Stimulated activated CD8-positive, alpha-beta memory T cell treated with anti-CD3 and anti-CD28 coated beads, Interleukin-15, amount 100 ng/mL, for 48 hours (primary cell): ENCODE measurements at places on chromosomes 2 and 18.

DNA sequence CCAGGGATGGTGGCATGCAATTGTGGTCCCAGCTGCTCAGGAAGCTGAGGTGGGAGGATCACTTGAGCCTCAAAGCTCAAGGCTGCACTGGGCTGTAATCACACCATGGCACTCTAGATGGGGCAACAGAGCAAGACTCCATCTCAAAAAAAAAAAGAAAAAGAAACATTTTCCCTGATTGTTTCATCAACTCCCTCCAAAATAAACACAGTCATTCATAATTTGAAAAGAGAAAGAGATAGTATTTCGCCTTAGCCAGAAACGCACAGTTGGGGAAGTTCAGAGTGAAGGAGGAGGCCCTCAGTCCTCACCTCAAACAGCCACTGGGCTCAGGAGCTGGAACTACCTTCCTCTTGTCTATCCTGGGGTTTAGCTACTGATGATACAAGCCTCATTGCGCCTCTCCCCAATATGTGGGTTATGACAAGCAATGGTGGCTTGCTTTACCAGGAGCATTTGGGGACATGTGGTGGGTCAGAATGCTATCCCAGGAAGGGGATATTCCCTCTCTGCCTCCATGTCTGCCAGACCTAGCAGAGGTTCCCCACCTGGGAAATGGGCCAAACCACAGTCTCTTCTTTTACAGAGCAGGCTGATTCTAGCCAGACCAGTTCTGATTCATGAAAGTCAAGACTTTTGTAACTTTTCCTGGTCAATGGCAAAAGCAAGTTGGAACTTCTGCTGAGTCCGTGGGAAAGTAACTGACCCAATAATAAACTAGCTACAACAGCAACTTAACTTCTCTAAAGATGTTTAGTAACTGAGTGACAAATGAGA, 22.2 kb upstream of the TMEM87B start:
- DNase-seq = no peak

GRCh38 chr2:47038656-47039488, 116.2 kb downstream of the STPG4 start:
- DNase-seq = peak; percentile 12

- peak; percentile 16 for DNase-seq
These were observed 45.5 kb downstream of the DDX1 start for GRCh38 chr2:15636972-15637785.

- DNase-seq = peak; percentile 56
These were observed 3.7 kb downstream of the GPR17 start for GRCh38 chr2:127649684-127650040.

DNA sequence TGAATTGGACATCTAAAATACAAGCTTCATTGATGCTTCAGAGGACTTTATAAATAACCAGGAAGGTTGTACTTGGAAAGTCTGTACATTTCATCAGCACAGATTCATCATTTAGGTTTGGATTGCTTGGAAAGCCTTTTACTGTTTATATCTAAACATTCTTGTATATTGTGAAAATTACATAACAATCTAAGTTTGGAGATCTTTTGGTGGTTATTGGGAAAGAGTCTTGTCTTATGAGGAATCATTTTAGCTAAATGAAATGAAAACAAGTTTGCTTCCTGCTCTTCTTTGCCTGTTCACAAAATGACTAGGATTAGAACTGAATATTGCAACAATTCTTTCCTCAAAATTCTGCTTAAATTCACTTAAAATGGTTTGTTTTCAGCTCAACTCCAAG, 79.3 kb downstream of the ABI2 start:
- no peak for DNase-seq

GRCh38 chr18:57801325-57801724, 1.8 kb downstream of the ATP8B1 start:
- no peak for DNase-seq

DNA sequence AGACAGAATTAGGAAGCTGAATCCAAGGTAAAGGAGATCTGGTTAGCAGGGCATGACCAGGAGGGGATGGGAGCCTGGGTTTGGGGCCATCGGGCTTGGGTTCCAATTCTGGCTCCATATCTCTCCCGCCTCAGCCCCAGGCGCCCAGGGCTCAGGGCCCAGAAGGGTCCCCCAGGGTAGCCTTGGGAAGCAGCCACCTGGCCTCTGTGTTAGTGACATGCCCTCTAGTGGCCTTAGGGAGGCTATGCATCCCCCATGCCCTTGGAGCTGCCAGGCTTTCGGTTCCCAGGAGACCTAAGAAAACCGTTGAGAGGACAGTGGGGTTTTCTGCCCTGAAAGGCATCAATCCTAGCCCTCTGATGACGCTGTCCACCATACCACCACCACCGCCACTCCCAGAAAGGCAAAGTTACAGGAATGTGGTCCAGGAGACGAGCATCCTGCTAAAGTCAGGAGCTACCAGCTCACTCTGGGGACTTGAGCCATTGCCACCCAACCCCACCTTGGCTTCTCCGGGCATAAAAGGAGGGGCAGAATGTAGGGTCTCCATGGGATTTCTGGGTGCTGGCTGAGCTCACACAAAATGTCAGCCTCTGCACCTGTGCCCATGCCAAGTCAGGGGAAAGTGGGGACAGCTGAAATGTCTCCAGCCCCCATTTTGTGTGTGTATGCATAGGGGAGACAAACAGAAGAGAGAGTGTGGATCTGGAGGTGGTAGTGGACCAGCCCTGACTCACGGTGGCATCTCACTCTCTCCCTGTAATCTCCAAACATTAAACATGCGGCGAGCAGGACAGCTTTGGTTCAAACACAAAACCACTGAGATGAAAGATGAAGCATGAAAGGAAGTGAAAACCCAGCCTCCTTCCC, 56.5 kb downstream of the EMX1 start:
- DNase-seq = peak; percentile 3

DNA sequence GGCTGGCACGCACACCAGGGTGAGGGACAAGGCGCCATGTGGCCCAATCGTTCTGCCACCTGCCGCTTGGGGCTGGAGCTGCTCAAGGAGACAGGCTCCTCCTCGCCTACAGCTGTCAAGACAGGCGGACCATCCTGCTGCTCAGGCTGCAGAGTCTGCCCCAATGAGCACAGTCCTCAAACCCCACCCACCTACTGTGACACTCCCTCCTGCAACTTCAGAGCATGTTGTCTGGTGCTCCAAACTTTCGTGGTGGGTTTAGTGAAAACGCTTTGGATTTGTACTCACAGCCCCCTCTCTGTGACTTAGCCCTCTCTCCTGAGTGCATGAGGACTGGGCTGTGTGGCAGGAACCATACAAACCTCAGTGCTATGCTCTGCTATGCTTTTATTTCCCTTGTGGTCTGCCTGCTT, 23.2 kb upstream of the SLC35F6 start:
- DNase-seq = peak; percentile 27

DNA sequence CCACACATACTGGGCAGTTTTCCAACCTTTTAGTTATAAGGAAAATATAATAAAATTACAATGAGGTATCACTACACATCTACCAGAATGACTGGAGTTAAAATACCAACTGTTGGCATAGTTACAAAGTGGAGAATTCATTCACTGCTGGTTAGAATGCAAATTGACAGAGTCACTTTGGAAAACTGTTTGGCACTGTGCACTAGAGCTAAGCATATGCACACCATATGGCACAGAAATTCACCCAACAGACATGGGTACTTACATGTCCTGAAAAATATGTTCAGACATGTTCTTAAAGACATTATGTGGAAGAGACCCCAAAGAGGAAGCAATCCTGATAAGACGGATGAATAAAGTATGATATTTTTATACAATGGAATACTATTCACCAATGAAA, 686.1 kb upstream of the RAB6C start:
- no peak for DNase-seq

GRCh38 chr2:2791031-2791430, 460.0 kb upstream of the MYT1L start:
- no peak for DNase-seq

DNA sequence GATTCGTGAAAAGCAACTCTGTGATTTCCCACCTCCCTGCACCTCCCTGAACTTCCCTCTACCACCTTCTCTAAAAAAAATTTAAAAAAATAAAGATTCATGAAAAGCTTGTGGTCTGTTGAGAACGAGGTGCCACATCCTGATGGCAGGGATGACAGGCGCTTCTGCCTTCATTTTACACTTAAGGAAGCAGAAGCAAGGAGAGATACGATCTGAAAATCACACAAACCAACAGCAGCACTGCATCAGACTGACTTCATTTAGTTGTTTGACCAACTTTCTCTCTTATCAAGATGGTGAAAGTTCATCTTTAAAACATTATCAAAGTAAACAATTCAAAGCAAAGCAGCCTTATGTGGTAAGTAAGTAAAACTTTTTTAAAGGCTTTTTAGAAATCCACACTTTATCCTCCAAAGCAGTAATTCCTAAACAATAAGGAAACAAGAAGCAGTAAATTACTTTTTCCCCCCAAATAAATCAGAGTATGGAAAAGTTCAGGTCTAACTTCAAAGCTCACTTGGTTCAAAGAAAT, 15.5 kb downstream of the WDFY1 start:
- no peak for DNase-seq
